ENCODE measurements at places on chromosomes 7 and 10.

DNA sequence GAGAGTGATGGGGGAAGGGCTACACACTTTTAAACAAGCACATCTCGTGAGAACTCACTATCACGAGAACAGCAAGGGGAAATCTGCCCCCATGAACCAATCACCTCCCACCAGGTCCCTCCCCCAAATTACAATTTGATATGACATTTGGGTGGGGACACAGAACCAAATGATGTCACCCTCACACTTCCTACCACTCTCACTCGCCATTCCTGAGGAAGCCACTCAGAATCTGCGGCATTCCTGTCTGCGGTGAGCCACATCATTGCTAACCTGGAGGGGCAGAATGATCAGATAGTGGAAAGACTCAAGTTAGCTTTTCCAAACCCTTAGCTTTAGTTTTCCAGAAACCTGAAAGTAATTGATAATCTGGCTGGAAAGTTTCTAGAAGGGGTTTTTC lies 66.9 kb downstream of the MYO3A start:
- H3K27ac ChIP-seq, result no peak overlapping the region
- no peaks in the 10 kb centered on the region for H3K4me1 ChIP-seq
- no peaks in the 10 kb centered on the region for H3K36me3 ChIP-seq
- H3K4me3 ChIP-seq, result no peak overlapping the region

GRCh38 chr7:12889391-12889790 lies 202.0 kb downstream of the ARL4A start:
- no peaks in the 10 kb centered on the region for H3K27me3 ChIP-seq
- no peak for DNase-seq
- H3K27ac ChIP-seq, result no peak overlapping the region
- H3K4me1 ChIP-seq, result peaks cover 7% of the 10 kb centered on the region
- no peak overlapping the region for H3K4me3 ChIP-seq

DNA sequence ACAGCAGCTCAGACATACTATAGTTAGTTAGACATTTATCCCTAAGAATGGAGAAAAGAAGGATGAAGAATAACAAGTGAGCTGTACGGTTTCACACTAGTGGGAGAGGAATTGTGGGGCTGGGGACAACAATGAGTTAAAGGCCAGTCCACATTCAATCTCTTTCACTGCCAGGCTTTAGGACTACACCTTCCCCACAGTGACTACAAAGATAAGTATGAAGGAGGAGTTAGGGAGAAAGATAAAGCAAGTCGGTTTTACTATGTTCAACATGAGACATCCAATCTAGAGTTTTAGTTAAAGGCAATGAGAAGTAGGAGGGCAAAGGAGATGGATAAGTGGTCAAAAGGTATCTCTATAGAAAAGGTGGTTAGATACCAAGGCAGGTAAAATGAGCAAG lies 16.3 kb downstream of the ARHGAP12 start:
- no peak overlapping the region for H3K27ac ChIP-seq
- peaks cover 20% of the 10 kb centered on the region for H3K4me1 ChIP-seq
- no peaks in the 10 kb centered on the region for H3K36me3 ChIP-seq
- no peak for DNase-seq
- H3K27me3 ChIP-seq, result no peaks in the 10 kb centered on the region

DNA sequence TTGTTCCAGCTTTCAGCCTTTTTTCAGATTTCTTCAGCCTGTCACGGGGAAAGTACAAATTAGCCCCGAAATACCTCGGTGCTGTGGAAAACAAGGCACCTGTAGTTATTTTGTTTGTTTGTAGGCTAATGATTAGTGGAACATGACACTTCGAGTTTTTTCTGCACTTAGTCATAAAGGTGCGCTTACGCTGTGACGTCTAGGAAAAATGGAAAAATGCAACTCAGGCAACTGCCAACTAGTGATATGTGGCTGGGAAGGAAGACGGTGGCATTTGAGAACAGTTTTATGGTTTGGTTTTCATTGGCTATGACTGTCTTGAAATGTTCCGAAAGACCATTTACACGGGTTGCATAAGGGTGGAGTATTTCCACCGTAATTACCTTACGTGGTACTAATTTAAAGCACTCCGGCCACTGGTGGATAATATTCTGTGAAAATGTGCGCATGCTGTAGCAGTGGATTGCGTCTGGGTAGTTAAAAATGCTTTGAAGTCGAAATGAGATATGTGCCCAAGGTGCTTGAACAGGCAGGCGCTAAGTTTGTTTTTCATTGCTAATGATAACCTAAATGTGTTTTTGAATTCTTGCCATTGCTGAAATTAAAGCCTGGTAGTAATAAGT lies 94.5 kb upstream of the CELF2 start:
- no peaks in the 10 kb centered on the region for H3K27me3 ChIP-seq
- H3K4me3 ChIP-seq, result no peak overlapping the region
- peaks cover 12% of the 10 kb centered on the region for H3K4me1 ChIP-seq
- H3K27ac ChIP-seq, result no peak overlapping the region
- DNase-seq, result no peak

- no peaks in the 10 kb centered on the region for H3K27me3 ChIP-seq
- H3K4me1 ChIP-seq, result peaks cover 60% of the 10 kb centered on the region
- no peak overlapping the region for H3K27ac ChIP-seq
- no peak overlapping the region for H3K4me3 ChIP-seq
Measured at GRCh38 chr7:155753446-155753965, 58.8 kb downstream of the SHH start.

DNA sequence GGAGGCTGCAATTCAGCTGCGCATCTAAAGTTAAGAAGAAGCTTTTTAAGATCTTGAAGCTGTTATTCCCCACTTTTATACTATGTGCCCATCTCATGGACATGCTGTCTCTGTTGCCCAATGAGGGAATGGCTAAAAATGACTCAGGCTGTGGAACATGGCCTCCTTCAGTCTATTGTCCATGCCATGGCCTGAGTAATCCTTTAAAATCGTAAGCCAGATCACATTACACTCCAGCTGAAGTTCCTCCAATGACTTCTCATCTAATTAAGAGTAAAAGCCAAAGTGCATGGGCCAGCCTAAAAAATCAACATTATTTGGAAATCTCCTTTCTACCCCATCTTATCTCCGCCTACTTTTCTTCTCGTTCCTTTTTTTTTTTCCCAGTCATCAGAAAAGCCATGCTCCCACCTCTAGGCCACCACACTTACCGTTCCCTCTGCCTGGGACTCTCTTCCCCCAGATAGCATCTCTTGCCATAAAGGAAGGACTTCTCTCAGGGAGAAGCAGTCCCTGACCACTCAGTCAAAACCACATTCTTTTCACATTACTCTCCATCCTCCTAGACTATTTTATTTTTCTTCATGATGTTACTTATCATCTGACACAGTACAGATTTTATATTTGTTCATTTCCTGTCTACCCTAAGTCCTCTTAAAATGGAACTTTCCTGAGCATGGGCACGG lies 337.4 kb downstream of the PRPF18 start:
- no peak for DNase-seq
- H3K27ac ChIP-seq, result peak overlapping the region; percentile 21
- no peak overlapping the region for H3K4me3 ChIP-seq
- no peaks in the 10 kb centered on the region for H3K36me3 ChIP-seq
- no peaks in the 10 kb centered on the region for H3K27me3 ChIP-seq

GRCh38 chr10:70232859-70233108 lies 445 bp downstream of the PPA1 start:
- peak overlapping the region; percentile 80 for H3K27ac ChIP-seq
- H3K4me1 ChIP-seq, result peaks cover 34% of the 10 kb centered on the region
- no peak for DNase-seq

- no peak overlapping the region for H3K4me3 ChIP-seq
- no peaks in the 10 kb centered on the region for H3K36me3 ChIP-seq
- H3K27ac ChIP-seq, result no peak overlapping the region
- no peak for DNase-seq
Measured at GRCh38 chr7:100407285-100408180, 21.0 kb downstream of the ZCWPW1 start.

DNA sequence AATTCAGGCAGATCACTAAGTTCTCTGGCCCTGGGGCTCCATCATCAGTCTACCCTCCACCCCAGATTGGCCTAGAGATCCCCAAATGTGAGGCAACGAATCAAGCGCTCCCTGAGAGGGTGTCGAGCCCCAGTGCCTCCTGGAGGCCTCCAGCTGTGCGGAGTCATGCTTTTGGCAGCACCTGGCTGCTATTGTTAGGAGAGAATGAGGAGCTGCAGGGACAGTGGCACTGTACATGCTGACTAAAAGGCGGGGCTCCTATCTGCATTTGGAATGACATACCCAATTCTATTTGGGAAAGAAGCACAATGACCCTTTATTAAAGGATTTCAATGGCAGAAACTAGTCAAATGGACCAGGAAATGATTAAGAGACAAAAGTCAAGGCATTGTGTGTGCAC lies 161.8 kb downstream of the DPY19L1 start:
- no peaks in the 10 kb centered on the region for H3K36me3 ChIP-seq
- no peaks in the 10 kb centered on the region for H3K27me3 ChIP-seq
- no peaks in the 10 kb centered on the region for H3K4me1 ChIP-seq
- no peak for DNase-seq
- no peak overlapping the region for H3K27ac ChIP-seq
